ENCODE measurements at places on chromosomes 4 and X.
A peak's percentile ranks its signal among the peaks of the same experiment; 100 is the strongest.

DNA sequence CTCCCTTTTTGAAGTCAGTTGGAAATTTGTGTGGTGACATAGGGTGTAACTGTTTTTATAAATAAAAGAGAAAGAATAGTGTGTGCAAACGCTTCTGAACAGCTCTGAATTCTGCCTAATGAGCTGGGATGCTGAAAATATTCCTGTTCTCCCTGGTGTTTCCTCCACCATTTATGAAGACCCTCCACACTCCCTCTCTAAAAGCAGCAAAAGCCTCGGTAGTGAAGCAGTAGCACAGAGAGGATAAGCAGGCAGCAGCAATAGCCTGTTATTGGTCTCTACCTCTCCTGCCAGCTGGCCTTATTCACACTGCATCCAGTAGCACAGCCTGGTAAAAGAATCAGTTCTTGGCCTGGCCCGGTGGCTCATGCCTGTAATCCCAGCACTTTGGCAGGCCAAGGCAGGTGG, 406.1 kb downstream of the IQCM start:
- ATAC-seq = no peak

DNA sequence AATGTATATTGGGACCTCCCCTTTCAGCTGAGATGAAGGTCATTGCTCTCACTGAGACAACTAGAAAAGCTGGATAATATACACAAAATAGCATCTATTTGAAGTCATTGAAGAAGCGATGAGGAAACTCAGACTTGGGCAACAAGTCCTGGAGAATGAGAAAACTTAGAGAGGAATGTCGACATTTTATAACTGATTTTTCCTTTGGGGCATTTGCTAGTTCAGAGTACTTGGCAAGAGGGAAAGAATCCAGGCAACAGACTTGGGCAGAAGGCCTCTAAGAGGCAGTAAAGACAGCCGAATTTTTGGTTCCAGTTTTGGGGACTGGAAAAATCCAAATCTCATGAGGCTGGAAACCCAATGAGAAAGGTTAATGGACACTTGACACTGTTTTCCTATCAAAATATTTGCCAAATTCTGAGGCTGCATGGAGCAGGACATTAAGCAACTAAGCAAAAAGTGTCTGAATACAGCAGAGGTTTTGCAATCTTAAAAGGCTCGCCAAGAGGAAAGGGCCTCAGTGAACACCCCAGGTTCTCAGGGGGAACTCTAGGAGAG, 21.0 kb upstream of the ANXA5 start:
- ATAC-seq = peak; percentile 90

GRCh38 chr4:81562093-81562492, 90.4 kb upstream of the RASGEF1B start:
- no peak for ATAC-seq

DNA sequence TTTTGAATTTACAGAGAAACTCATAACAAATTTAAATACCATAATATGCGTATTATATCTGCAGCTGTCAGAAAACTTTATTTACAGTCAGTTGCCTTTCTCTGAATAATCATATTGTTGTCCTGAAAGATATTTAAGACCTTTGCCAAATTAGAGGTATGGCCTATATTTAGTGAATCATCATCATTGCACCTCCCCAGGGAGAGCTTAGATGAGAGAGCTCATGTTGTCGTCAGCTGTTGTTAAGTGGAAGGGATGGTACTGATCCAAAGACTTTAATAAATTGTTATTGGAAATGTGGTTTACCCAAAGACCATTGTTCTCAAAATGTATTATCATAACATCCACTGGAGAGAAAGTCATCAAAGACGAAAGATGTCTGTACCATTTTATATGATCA, 128.6 kb downstream of the HTR2C start:
- no peak for ATAC-seq

- no peak for ATAC-seq
Measured at GRCh38 chr4:82519072-82519471, 42.7 kb downstream of the TMEM150C start.

DNA sequence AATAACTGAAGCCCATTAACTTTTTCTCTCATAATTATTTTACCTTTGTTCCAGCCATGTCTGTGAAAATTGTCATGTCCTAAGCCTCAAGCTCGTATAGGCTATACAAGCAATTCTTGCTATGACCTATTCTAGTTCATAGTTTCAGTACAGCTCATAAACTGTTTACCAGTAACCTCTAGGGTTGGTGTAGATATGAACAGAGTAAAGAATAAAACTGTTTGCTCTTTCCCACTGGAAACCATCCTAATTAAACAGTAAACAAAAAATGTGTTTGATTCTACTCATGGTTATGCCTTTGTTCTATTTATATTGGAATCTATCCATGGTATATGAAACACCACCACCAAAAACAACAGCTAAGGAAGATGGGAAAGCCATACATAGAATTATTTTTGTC, 1444.0 kb upstream of the PCDH7 start:
- ATAC-seq = no peak

DNA sequence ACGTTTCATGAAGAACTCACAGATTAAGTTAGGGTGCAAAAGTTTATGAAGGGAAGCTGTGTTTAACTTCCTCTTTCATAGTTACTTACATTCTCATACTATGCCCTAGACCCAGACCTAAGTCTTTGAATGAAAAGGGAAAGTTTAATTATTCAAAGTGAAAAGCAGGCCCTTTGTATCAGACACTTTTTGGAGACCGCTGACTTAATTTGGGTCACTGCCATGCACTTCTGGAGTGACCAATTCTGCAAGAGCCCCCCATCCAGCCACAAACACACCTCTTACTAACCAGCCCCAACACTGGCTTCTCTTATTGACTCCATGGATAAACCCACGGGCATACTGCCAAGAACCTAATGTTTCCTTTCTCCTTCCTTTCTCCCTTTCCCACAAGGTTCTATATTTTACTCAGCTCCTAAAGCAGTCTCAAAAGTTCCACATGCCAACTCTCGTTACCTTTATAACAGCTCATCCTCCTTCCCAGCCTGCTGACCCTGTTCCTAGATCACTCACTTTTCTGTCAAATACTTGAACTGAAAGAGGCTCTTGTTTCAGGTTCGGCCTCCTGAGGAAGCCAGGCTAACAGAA, 34.5 kb downstream of the ABCE1 start:
- ATAC-seq = no peak

GRCh38 chr4:71293705-71294104, 45.1 kb upstream of the SLC4A4 start:
- no peak for ATAC-seq

- ATAC-seq = no peak
Measured at GRCh38 chr4:8038719-8039251, 99.1 kb upstream of the AFAP1 start.

GRCh38 chr4:54228056-54228527, 1.0 kb upstream of the PDGFRA start:
- peak; percentile 52 for ATAC-seq

- ATAC-seq = no peak
Measured at GRCh38 chr4:177461606-177462005, 19.4 kb upstream of the AGA start.

DNA sequence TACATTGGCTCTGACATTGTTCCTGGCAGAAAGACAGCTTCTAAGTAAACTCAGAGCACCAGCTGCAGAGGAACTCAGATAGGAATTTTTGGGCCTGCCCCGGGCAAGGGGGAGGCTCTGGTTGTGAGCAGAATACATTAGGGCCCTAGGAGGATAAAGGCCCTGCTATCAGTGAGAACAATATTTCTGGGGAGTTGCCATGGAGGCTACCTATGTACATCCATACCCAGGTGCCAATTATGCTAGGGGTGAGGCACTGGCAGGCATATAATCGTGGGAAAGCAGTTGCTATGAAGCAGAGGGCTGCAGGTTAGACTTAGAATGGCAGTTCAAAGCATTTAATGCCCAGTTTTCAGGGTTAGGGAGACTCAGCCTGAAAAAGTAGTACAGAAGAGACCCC, 273.5 kb upstream of the EDA2R start:
- no peak for ATAC-seq

- ATAC-seq = no peak
Measured at GRCh38 chr4:31908261-31908660, 1188.1 kb downstream of the PCDH7 start.

- no peak for ATAC-seq
Measured at GRCh38 chr4:8189551-8190466, 9.3 kb upstream of the SH3TC1 start.

DNA sequence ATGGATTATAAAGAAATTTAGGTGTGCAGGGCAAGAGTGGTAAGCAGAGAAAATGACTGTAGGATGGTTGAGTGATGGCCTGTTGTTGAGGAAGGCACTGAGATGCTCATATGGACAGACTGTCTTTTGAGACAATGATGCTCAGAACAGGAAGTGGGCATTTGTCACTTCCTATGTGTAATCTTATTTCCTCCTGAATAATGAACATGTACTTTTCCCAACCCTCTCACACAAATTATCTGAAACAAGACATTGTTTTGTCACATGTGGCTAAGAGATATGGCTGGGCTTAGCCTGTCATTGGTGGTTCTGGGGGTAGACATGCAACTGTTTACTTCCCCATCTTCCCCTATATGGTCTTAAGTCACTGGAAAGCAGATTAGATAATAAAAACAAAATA, 240.5 kb downstream of the CFAP47 start:
- no peak for ATAC-seq

All from gastroesophageal sphincter (tissue), 4 donors.